ENCODE measurements at places on chromosomes 7 and 10.

GRCh38 chr10:97904018-97904381, 54.4 kb downstream of the GOLGA7B start:
- DNase-seq = no peak

- no peak for DNase-seq
Measured at GRCh38 chr7:81162771-81163525, 244.1 kb upstream of the SEMA3C start.

- DNase-seq = no peak
Measured at GRCh38 chr10:96606946-96607345, 20.1 kb upstream of the TM9SF3 start.

- DNase-seq = no peak
Measured at GRCh38 chr10:103276251-103276895, 565 bp upstream of the INA start.

DNA sequence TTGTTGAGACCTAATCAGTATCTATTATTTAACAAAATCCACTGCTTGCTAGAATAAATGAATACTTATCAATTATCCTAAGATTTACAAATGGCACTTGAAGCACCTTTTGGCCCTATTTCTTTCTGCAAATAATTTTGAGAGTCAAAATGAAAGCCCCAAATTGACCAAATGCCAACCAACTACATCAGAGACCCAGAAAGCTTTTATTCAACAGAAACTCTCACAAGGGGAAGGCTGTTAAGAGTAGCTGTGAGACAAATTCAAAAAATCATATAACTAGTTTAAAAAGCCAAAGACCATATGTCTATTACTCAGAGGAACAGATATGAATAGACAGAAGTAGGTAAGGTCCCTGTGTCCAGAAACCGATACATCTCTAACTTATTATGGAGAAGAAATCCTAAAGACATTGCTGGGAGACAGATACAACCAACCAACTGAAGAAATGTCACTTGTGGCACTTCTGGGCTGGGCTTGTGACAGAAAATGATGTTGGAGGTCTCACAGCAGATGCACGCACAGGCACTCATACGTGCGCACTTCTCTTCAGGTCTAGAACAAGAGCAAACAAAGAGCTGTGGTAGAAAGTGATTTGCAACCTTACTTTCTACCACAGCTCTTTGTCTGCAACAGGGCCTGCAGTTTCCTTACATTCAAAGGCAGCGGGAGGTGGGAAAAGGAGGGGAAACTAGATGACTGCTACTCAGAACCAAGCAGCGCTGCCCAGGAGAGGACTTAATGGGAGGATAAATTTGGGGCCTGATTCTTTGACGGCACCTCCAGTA, 58.6 kb upstream of the KCNIP2 start:
- no peak for DNase-seq

Measured in activated naive CD8-positive, alpha-beta T cell treated with anti-CD3 and anti-CD28 coated beads for 36 hours (primary cell).